ENCODE measurements at places on chromosomes 7 and 10.

GRCh38 chr10:129631006-129631405, 164.0 kb downstream of the MGMT start:
- no peak for DNase-seq

DNA sequence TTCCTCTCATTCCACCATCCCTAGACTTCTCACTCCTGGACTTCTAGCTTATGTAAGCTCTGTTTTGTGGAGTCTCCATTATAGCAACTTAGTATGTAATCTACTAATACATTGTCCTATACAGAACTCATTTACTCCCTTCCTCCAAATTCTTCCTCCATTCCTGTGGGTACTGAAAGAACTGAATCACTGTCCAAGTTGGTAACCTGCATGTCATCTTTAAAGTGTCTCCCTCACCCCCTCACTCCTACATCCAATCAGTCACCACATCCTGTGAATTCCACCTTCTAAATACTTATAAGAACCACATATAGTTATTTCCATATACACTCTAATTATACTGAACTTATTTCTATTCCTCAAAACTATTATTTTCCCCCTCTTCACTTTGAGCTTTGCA, 20.3 kb downstream of the AASS start:
- DNase-seq: no peak

DNA sequence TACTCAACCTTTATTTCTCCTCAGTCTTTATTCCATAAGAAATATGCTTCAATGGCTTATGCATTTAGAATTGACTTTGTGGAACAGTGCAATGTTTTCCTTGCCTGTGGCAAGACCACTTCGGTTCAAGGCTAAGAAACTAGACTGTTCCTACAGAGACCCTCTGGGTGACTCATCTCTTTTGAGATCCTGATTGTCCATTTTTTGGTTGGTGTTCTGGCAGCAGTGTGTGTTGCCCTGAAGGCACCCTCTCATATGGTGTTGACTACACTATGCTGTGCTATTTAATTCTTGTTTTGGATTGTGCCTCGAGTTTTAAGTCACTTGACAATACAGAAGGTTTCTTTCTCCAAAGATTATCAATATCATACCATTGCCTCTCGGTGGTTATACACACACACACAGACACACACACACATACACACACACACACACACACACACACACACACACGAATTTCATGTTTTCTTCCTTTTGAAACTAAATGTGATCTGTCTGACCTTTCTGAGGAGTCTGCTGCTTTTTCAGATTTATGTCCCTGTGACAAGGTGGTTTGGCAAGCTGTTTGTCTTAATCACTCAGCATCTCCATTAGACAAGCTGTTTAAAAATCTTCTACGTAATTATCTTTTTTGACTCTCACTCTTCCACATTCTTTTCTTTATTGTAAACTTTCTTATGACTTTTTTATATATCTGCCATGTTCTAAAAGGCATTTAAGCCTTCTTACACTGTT, 187.2 kb downstream of the VTI1A start:
- DNase-seq: no peak

- DNase-seq: no peak
Observed at GRCh38 chr7:43884209-43884608, 14.9 kb upstream of the MRPS24 start.

DNA sequence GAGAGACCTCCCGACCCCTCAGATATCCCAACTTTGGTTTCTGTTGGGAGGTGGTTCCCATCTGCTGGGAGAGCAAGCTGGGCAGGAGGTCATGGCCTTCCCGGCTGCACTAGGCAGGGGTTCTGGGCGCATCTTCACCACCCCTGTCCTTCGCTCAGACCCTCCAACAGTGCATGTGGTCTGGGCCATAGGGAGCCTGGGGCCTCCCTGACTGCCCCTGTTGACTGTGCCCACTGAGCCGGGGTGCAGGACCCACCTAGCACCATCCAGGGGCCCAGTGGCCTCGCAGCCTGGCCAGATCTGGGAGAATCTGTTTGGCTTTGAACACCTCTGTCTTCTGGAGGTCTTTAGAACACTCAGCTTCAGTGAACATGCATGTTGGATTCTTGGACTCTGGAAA, 18.7 kb upstream of the INMT start:
- DNase-seq: no peak

- no peak for DNase-seq
Observed at GRCh38 chr7:136142583-136142982, 165.4 kb upstream of the MTPN start.

- no peak for DNase-seq
Observed at GRCh38 chr10:104350127-104350635, 3.5 kb upstream of the CFAP58 start.

DNA sequence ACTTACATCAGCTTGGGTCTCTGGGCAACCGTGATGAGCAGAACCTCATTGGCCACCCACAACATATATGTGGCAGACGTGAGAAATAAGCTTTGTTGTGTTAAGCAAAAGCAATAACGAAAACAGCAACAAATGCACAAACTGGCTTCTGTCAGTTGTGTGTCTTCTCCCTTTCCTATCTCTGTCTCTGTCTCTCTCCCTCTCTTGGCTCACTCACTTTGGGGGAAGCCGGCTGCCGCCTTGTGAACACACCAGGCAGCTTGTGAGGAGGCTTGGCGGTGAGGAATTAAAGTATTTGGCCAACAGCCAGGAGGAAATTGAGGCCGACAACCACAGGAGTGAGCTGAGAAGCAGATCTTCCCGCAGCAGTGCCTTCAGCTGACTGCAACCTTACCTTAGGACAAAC, 21.9 kb upstream of the CDCA7L start:
- no peak for DNase-seq

DNA sequence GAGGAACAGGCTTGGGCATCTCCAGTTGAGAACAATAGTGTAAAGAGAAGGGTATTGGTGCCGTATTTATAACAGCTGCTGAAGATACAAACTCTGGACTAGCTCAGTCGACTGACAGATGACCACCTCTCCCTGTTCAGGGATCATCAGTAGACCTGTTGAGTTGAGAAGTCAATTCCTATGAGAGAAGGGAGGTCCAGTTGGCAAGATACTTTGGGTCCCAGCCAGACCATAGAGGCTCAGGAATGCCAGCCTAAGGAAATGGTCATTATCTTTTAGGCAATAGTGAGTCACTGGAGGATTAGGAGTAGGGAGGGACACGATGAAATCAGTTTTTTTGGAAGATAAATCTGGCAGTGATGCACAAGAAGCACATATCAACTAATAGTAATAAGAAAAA, 202.9 kb downstream of the TRIL start:
- no peak for DNase-seq

GRCh38 chr10:21925851-21926250, 77.7 kb downstream of the DNAJC1 start:
- DNase-seq: no peak

- no peak for DNase-seq
Observed at GRCh38 chr10:22486431-22486830, 141.1 kb downstream of the SPAG6 start.

GRCh38 chr7:38232502-38233366, 40.7 kb downstream of the TARP start:
- peak; percentile 55 for DNase-seq

- DNase-seq: no peak
Observed at GRCh38 chr10:114655671-114656070, 2.4 kb downstream of the ABLIM1 start.

DNA sequence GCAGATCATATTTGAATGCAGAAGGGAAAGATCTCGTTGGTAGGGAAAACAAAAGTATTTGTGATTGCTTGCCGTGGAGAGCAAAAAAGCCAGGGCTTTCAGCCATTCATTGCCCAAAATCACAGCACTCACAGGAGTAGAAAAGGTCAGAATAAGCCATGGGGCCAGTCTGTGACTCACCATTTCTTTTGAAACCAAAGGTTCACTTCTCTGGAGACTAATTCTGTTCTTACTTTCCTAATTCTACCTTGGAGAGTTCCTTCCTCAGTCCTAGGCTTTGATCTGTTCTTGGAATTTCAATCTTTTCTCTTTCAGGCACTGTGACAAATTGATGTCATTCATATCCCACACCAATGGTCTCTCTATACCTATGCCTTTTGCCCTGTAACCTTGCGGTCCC, 54.1 kb upstream of the FAM180A start:
- no peak for DNase-seq

DNA sequence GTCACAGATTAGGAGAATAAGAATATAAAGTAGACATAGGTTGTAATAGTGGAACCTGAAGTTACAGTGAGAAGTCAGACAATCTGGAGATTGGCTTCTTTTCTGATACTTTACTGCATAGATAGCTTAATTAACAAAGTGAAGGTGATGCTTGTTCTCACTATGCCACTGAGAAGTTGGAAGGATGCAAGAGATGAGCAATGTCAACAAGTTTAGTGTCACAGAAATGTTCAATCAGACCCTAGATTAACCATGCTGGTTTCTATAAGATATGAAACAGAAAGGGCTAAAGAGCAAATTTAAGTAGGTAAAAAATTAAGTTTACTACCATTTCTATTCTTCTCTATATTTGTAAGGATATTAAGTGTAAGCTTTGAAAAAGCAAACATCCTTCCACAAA, 838.6 kb upstream of the SORCS1 start:
- no peak for DNase-seq

- DNase-seq: no peak
Observed at GRCh38 chr10:61837755-61838171, 63.7 kb upstream of the ARID5B start.

DNA sequence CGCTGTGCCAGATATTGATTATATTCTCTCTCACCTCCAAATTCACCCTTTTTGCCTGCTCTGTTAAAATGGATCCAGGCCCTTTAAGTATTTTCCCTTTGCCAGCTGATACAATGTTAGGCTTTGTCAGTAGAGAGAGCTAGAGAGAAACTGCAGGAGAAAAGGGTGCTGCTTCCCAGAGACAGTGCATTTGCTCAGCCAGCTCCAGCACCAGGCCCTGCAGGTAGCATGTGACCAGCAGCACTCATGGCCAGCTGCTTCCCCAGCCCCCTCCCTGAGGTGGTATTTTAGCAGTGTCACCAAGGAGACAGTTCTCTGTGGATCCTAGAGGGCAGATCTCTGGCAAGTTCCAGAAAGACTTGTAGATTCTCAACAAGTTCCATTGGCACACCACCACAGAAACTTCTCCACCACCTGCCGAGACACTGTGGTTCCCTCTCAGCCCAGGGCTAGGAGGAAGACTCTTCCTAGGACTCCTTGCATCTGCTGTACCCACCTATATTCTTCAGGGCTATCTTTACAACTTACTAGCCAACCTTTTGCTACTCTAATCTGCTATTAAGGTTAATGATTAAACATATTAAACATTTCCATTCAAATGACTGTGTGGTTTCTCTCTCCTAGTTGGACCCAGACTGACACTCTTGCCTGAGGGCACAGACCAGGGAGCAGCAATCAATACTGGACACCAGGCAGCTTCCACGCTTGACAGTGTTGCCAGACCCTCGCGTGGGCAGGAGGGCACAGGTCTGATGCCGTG, 35.6 kb upstream of the ADAM12 start:
- no peak for DNase-seq

DNA sequence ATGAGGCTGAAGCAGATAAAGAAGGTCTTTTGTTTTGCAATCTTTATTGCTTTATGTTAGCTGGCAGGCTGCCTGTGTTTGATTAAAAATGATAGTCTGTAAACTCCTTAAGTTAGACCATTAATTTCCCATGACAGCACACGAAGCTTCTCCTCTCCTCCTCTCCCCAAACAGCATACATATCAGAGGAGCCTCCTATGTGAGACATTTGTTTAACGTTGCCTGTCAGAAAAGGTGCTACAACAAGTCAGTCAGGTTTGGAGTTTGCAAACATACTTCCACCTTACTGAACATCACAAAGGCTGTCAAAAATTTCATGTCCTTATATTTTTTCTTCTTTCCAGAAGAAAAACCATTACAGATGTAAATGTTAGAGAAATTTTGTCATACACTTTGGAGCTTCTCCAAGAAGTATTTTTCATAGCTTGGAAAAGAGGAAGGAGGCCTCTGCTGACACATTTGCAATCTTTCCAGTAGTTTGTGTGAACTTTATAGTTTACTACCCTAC, 393.1 kb downstream of the EXOC4 start:
- no peak for DNase-seq

DNA sequence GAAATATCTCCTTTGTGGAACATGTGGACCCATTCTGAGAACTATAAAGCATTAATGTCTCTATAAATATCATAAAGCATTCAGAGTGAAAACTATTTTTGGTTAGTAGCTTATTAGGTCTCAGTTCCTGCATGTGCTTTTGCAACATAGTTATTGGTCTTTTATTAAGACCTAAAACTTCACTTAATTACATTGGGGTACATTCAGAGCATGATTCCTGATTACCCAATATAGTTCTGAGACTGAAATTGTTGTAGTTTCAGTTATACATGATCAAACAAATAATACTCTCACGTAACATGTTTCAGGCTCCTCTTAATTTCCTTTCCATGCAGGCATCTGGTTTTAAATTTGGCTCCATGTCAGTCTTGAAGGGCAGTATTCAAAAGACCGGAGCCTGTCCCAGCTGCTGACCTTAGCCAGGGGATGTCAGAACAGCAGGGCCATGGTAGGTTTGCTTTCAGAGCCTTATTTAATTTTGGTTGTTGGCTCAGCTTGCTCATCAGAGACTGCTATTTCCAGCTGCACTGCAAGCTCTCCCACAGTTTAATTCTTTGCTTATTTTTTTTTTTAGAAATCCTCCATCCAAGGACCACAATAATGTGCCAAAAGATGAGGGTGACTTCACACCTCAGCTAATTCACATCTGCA, 447.8 kb upstream of the FZD8 start:
- DNase-seq: no peak

- no peak for DNase-seq
Observed at GRCh38 chr10:97889461-97890265, 40.0 kb downstream of the GOLGA7B start.

DNA sequence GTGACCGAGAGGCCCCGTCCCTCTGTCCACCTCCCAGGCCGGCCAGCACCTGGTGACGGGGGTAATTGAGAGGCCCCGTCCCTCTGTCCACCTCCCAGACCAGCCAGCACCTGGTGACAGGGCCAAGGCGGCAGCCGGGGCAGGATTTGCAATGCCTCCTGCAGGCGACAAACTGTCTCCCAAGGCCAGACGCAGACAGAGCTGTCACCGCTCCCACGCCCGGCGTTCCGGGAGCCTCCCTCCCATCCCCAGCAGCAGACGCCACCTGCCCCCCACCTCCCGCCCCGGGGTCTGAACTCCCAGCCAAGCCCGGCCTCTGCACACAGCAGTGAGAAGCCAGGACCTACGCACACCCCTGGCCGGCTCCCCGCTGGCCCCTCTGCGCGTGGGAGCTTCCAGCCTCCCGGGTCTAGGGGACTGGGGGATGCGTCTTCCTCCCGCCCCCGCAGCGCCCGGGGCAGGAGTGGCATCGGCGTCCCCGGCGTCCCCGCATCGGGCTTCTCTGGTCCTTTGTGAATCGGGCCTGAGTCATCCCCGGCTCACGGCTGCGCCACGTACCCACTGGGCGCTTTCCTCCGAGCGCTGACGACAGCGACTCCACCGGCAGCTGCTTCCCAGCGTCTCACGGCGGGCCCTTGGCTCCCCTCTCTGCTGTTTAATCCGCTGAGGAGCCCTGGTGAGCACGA, 95.1 kb upstream of the DIP2C start:
- no peak for DNase-seq

DNA sequence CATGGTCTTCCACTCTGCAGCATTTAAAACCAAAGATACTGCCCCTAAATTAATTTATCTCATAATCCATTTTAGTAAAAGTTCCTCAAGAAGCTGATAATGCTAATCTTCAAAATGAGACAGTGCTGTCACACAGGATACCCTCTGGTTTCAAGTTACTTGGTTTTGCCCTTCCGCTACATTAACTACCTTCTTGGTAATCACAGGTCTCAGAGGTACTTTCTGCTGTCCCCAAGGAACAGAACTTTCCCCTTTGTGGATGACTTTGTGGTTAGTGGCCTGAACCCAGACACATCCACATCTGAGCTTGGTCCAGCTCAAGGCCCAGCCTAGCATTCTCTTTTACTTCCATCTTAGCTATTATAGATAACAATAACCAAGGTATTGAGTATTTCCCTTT, 88.8 kb upstream of the TMEM26 start:
- DNase-seq: no peak

All from activated T-helper 1 cell treated with anti-CD3 and anti-CD28 coated beads, Interleukin-2, amount 50 U/mL, for 16 hours (primary cell).